Right lobe of liver (tissue), 6 donors: ENCODE measurements at places on chromosomes 5 and 9. TPM values are rescaled to one million over a fixed set of nuclear protein-coding genes. Genes with fewer than 3 reads are reported as not detected.

GRCh38 chr5:168159425-168159824 is 132.0 kb upstream of the WWC1 start:
- H3K36me3 ChIP-seq, result no peaks in the 10 kb centered on the region
- H3K4me1 ChIP-seq, result no peaks in the 10 kb centered on the region
- H3K27me3 ChIP-seq, result no peaks in the 10 kb centered on the region
- no peak overlapping the region for H3K27ac ChIP-seq

Gene WDR31
- total RNA-seq, result 3.2 TPM

Gene SH2D3C
- 3.1 TPM for total RNA-seq

Gene RPL35
- 418 TPM for total RNA-seq

- no peaks in the 10 kb centered on the region for H3K4me1 ChIP-seq
- no peaks in the 10 kb centered on the region for H3K27me3 ChIP-seq
- H3K27ac ChIP-seq, result no peak overlapping the region
- H3K36me3 ChIP-seq, result no peaks in the 10 kb centered on the region
- DNase-seq, result no peak
- H3K4me3 ChIP-seq, result no peak overlapping the region
These were observed 44.8 kb upstream of the NUDT12 start for GRCh38 chr5:103607346-103607745.

Gene SCGB3A2
- not detected for total RNA-seq

- no peaks in the 10 kb centered on the region for H3K27me3 ChIP-seq
- no peak overlapping the region for H3K4me3 ChIP-seq
- no peaks in the 10 kb centered on the region for H3K36me3 ChIP-seq
- DNase-seq, result no peak
- peaks cover 22% of the 10 kb centered on the region for H3K4me1 ChIP-seq
- no peak overlapping the region for H3K27ac ChIP-seq
These were observed 159.8 kb downstream of the PALM2AKAP2 start for GRCh38 chr9:109939698-109940342.

DNA sequence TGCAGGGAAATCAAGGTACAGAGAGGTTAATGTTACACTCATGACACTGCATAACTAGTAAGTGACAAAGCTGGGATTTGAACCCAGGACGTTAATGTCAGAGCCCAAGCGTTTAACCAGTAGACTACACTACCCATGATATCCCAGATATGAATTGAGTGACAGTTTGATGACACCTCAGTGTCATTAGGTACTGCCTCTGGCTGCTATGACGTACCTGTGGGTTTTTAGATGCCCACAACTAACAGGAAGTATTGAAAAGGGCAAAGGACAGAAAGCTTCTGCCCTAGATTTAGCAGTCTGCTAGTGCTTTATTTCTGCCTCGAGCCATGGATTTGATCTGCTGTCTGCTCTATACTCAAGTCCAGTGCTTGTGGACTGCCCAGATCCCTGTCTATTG is 56.2 kb downstream of the GLRA1 start:
- no peaks in the 10 kb centered on the region for H3K4me1 ChIP-seq
- no peaks in the 10 kb centered on the region for H3K36me3 ChIP-seq
- H3K4me3 ChIP-seq, result no peak overlapping the region
- no peaks in the 10 kb centered on the region for H3K27me3 ChIP-seq
- no peak for DNase-seq
- no peak overlapping the region for H3K27ac ChIP-seq

DNA sequence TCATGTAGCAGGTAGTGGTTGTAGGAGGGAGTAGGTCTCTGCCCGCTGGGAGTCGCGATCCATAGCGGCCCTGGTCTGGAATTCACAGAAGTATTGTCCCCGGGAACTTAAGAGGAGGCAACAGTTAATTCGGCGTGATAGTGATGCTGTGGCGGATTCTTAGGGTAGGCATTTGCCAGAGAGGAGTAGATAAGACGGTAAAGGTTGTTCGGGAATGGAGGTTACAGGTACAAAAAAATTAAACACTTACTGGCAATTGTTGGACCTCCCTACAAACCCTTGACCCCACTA is 679 bp downstream of the SMC5 start:
- H3K4me3 ChIP-seq, result peak overlapping the region; percentile 93
- H3K27me3 ChIP-seq, result no peaks in the 10 kb centered on the region
- DNase-seq, result no peak
- H3K36me3 ChIP-seq, result peaks cover 8% of the 10 kb centered on the region
- peaks cover 18% of the 10 kb centered on the region for H3K4me1 ChIP-seq

Gene COL5A1
- 17.0 TPM for total RNA-seq

DNA sequence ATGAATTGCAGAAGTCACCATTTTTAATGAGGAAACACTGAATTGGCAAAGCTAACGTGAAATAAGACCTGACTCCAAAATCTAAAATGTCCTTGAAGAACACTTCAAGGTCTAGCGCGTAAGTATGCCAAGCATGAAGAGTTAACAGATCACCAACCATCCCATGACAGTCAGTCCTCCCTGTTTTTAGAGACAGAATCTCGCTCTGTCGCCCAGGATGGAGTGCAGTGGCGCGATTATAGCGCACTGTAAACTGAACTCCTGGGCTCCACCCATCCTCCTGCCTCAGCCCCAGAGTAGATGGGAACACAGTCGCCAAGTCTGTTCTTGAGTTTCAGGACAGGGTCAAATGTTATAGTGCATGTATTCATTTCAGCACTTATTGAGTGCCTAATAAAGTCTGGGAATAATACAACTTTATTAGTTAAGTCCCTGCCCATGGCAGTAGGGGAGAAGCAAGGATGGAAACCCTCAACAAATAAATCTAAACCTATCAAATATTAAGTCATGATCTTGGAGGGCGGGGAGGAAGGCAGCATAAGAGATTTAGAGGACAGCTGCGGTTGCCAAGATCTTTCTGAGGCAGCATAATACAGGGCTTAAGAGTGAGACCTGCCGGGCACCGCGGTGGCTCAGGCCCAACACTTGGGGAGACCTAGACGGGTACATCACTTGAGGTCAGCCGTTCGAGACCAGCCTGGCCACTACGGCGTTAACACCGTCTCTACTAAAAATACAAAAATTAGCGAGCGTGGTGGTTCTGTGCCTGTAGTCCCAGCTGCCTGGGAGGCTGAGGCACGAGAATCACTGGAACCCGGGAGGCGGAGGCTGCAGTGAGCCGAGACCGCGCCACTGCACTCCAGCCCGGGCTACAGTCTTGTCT is 1.1 kb downstream of the ATPSCKMT start:
- peaks cover 2% of the 10 kb centered on the region for H3K36me3 ChIP-seq
- H3K4me1 ChIP-seq, result no peaks in the 10 kb centered on the region
- no peak for DNase-seq
- H3K4me3 ChIP-seq, result peak overlapping the region; percentile 96

- peaks cover 27% of the 10 kb centered on the region for H3K36me3 ChIP-seq
- no peaks in the 10 kb centered on the region for H3K4me1 ChIP-seq
- H3K4me3 ChIP-seq, result no peak overlapping the region
These were observed 20.3 kb upstream of the TERT start for GRCh38 chr5:1315018-1315708.

DNA sequence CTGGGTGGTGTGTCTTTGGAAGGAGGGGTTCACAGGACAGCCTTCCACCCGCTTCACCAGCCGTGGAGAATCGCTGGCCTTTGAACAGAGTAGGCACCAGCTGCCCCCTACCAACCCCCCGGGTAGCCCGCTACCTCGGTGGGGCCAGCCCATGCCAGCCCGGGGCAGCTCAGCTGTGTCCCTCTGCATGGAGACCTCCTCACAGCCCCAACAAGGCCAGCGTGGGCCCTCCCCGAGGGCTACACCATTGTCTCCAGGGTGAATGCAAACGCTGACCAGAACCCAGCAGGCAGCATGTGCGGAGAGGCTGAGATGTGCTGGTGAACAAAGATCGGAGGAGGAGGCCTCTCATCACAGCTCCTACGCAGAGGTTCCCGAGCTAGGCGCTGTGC is 51.9 kb downstream of the LMX1B start:
- H3K27me3 ChIP-seq, result no peaks in the 10 kb centered on the region
- no peaks in the 10 kb centered on the region for H3K4me1 ChIP-seq
- DNase-seq, result no peak
- no peak overlapping the region for H3K27ac ChIP-seq
- H3K36me3 ChIP-seq, result no peaks in the 10 kb centered on the region
- H3K4me3 ChIP-seq, result no peak overlapping the region

- no peaks in the 10 kb centered on the region for H3K36me3 ChIP-seq
- no peaks in the 10 kb centered on the region for H3K4me1 ChIP-seq
- no peak for DNase-seq
- H3K27me3 ChIP-seq, result no peaks in the 10 kb centered on the region
- H3K4me3 ChIP-seq, result no peak overlapping the region
- no peak overlapping the region for H3K27ac ChIP-seq
These were observed 712.1 kb downstream of the CDH9 start for GRCh38 chr5:26326153-26326759.

- H3K36me3 ChIP-seq, result no peaks in the 10 kb centered on the region
- H3K4me3 ChIP-seq, result no peak overlapping the region
- no peaks in the 10 kb centered on the region for H3K27me3 ChIP-seq
- H3K4me1 ChIP-seq, result no peaks in the 10 kb centered on the region
These were observed 139.6 kb upstream of the RASA1 start for GRCh38 chr5:87127956-87128687.

Gene CKMT2
- 0.61 TPM for total RNA-seq

- no peak overlapping the region for H3K27ac ChIP-seq
- H3K4me3 ChIP-seq, result no peak overlapping the region
- H3K27me3 ChIP-seq, result no peaks in the 10 kb centered on the region
- no peak for DNase-seq
These were observed 208.6 kb upstream of the GDNF start for GRCh38 chr5:38048400-38048799.

GRCh38 chr9:135247227-135247930 is 159.9 kb downstream of the OLFM1 start:
- DNase-seq, result peak; percentile 7
- no peaks in the 10 kb centered on the region for H3K27me3 ChIP-seq
- no peak overlapping the region for H3K4me3 ChIP-seq
- no peak overlapping the region for H3K27ac ChIP-seq
- no peaks in the 10 kb centered on the region for H3K36me3 ChIP-seq

- DNase-seq, result no peak
- no peak overlapping the region for H3K27ac ChIP-seq
- no peaks in the 10 kb centered on the region for H3K4me1 ChIP-seq
- H3K4me3 ChIP-seq, result no peak overlapping the region
- H3K27me3 ChIP-seq, result no peaks in the 10 kb centered on the region
These were observed 168.2 kb downstream of the ZDHHC21 start for GRCh38 chr9:14524873-14525515.

Gene INSL6
- total RNA-seq, result not detected

Gene DMRTA1
- 7.5 TPM for total RNA-seq

GRCh38 chr5:179127136-179128040 is 67.2 kb downstream of the ZNF354C start:
- H3K4me1 ChIP-seq, result no peaks in the 10 kb centered on the region
- no peaks in the 10 kb centered on the region for H3K27me3 ChIP-seq
- H3K27ac ChIP-seq, result no peak overlapping the region
- no peak overlapping the region for H3K4me3 ChIP-seq
- DNase-seq, result no peak

Gene SLC6A3
- total RNA-seq, result not detected

DNA sequence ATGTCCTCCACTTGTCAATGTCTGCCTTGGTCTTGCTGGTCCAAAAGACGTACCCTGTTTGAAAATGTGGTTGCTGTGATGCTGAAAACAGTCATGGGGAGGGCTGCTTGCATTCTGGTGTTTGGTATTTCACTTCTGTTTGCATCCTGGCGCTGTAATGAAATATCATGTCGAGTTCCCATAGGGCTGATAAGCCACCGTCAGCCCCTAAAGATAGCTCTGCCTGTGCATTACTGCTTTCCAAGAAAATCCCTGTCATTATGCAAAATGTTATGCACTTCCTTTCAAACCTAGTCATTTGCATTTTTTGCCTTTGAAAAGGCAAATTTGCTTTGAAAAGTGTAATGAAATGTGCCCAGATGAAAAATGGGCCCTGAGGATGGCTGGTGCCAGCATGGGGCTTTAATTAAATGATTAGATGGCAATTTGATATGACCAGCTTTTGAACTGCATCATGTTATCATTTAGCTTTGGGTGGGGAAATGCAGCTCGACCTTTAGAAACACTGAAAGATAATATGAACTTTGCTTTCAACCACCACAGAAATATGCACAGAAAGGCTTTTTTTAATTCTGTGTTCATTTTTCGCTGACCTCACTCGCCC is 374.4 kb upstream of the SGCD start:
- DNase-seq, result no peak
- no peak overlapping the region for H3K27ac ChIP-seq
- no peak overlapping the region for H3K4me3 ChIP-seq
- H3K36me3 ChIP-seq, result no peaks in the 10 kb centered on the region
